ENCODE measurements at places on chromosomes 16 and 17.

DNA sequence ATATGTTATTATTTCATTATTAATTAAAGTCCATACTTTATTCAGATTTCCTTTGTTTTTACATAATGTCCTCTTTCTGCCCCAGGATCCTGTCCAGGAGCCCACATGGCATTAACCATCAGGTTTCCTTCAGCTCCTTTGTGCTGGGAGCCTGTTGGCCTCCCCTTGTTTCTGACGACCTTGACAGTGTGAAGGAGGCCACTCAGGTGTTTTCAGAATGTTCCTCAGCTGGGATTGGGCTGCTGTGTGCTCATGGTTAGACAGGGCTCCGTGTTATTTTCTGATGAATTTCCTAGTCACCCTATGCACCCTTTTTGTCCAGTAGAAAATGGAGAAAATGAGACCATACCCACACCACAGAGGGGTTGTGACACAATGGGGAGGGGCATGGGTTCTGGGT, 281.0 kb upstream of the FOXF1 start:
- no peak for DNase-seq

- no peak for DNase-seq
Measured at GRCh38 chr17:3799181-3799945, 1.6 kb downstream of the ITGAE start.

DNA sequence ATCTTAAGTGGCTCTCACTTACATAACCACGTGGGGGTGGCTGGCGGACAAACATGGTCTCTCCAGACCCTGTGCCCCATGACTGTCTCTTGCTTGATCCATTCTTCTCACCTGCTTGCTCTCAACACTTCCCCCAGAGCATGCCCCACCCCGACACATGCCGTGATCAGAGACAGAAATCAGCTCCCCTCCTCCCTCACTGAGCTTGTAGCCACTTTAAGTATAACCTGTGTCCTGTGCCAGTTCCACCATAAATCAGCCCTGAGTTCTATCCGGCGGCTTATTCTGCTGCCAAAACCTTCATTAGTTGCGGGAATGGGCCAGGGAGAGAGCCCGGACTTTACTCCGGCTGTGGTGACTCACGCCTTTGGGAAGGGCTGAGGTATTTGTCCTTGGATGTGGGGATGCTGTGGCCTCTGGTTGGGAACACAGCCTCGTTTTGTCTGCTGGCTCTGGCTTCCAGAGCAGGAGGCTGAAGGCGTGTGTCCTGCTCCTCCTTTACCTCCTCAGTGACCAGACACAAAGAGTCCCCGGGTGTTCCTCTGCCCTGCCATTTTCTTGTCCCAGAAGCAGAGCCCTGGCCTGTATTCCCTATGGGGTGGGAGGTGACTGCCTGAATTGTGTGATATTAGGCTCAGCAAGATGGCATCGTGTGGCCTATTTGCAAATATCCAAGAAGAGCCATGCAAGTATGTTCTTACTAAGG, 21.1 kb downstream of the ANKRD40 start:
- DNase-seq, result peak; percentile 77

- no peak for DNase-seq
Measured at GRCh38 chr17:19719355-19720209, 3.2 kb upstream of the SLC47A2 start.

GRCh38 chr16:11196286-11196828, 59.6 kb downstream of the SOCS1 start:
- peak; percentile 17 for DNase-seq

- DNase-seq, result no peak
Measured at GRCh38 chr16:14301169-14302030, 230.3 kb downstream of the MRTFB start.

DNA sequence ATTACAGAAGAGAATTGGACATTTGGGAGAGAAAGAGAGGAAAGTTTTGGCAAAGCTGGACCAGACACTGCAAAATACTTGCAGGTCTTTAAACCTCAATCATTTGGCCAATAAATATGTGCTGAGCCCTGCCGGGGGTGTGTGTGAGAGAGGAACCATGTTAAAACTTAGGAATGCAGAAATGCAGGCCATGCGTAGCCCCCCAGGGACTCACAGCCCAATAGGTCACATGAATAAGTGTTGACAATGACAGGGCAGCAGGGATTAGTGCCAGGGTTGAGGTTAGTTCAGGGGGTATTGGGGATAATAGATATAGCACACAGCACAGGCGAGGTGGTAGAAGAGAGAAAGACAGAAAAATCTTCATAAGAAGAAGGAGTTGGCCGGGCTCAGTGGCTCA, 113.3 kb upstream of the ADAMTS18 start:
- no peak for DNase-seq

DNA sequence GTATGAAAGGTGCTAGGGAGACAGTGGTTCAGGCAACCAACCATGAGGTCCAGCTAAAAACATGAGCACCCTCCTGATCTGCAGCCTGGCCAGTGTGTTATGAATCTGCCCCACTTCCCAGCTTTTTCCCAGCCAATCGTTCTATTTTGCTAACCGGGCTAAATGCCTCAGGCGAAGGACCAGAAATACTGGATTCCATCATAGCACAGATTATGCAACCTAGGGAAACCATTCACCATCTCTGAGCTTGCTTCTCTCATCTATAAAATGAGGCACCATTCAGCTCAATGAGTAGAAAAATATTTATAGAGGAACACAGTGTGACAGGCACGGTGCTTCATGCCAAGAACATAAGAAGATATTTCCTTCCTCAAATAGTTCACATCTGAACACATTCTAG, 45.2 kb upstream of the NUDT7 start:
- no peak for DNase-seq

DNA sequence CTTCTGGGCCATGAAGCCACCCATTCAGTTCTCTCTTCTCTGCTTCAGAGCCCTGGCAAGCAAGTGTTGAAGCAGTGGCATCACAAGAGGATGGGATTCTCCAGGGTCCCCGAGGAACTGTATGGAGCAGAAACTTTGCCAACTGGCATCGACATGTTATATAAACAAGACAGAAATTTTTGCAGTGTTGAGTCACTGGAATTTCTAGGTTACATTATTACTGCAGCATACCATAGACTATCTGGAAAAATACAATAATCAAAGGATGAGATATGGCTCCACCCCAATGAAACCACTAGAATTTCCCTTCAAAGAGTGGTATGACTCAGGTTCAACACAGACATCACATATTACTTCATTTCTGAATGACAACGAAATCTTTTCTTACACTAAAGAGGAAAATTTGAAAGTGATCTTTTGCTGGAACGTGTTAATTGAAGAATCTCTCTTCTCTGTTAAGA, 343.0 kb upstream of the DYNLRB2 start:
- DNase-seq, result peak; percentile 92

- DNase-seq, result no peak
Measured at GRCh38 chr17:67548693-67549092, 169.0 kb upstream of the NOL11 start.

DNA sequence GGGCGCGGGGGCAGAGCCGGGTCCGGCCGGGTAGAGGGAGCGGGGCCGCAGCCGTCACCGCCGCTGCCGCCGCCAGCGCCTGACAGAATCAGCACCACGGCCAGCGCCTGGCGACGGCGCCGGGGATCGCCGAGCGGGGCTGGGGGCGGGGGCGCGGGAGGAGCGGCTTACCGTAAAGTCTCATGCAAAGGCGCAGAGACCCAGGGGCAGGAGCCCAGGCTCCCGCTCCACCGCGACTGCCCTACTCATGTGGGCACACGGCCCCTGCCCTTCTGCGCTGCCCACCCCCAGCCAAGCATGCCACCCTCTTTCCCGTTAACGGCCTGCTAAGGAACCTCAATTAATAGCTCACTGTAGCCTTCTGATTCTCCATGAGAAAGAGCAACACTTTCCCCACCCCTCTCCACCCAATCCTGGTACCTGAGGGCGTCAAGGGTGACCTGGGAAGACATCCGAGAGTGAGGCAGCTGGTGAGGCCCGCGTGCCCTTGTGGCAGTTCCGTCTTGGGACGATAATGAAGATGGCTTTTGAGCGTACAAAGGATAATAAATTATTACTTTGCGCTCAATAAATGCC, at the start of gene SEZ6:
SEZ6 (minus strand) TSS at position 98 of the 576 bp plus-strand sequence. CDS start 164 bp downstream, outside the sequence.
- no peak for DNase-seq

GRCh38 chr17:46154151-46154816, 38.9 kb downstream of the KANSL1 start:
- DNase-seq, result peak; percentile 21

GRCh38 chr17:17713839-17714238, 32.6 kb downstream of the RAI1 start:
- peak; percentile 67 for DNase-seq

DNA sequence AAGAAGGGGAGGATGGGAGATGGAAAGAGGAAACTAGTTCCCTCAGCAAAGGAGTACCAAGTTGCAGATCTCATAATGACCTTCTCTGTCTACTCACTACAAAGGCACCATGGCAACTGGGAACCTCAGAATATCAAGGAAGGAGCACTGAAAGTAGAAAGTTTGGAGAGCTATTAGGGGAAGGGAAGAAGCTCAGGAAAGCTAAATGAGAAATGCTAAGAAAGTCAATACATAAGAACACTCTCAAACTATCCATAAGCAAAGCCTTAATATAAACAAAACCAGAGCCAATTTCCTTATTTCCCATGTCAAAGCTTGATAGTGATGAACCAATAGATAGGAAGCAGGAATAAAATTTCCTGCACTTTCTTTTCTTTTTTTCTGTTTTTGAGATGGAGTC, 57.9 kb upstream of the C17orf78 start:
- DNase-seq, result no peak

- peak; percentile 31 for DNase-seq
Measured at GRCh38 chr17:30788918-30789317, 35.6 kb downstream of the CRLF3 start.

GRCh38 chr17:76122431-76123190, 18.4 kb downstream of the FOXJ1 start:
- no peak for DNase-seq

DNA sequence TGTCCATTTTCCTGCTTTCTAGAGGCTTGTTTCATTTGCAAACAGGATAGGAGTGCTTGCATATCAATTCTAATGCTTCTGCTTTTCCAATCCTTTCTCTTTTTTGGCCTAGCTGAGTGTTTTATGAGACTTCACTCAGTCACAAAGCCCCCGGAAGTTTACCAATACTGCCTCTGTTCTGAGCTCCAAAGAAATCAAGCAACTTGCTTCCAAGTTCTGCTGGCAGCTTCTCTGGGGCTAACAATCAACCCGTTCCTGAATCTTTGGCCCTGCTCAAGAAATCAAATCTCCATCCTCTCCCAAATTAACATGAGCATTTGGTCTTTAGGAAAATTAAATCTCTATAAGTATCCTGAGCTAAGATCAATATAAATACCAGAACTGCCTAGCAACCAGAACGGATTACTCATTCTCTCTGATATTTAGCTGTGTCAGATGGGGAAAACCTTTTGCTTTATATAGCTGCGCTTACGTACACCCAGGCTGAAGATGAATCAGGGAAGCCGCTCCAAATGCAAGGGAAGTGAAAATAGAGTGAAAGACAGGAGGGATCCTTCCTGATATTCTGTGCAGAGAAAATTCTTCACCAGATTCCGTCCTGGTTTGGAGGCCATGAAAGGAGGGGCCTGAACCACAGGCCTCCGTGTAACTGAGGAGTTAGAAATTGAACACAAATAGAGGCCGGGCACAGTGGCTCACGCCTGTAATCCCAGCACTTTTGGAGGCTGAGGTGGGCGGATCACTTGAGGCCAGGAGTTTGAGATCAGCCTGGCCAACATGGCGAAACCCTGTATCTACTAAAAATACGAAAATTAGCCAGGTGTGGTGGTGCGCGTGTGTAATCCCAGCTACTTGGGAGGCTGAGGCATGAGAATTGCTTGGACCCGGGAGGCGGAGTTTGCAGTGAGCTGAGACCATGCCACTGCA, 23.3 kb upstream of the GRB2 start:
- peak; percentile 85 for DNase-seq

- DNase-seq, result peak; percentile 66
Measured at GRCh38 chr17:82492643-82493225, 26.8 kb upstream of the FOXK2 start.

DNA sequence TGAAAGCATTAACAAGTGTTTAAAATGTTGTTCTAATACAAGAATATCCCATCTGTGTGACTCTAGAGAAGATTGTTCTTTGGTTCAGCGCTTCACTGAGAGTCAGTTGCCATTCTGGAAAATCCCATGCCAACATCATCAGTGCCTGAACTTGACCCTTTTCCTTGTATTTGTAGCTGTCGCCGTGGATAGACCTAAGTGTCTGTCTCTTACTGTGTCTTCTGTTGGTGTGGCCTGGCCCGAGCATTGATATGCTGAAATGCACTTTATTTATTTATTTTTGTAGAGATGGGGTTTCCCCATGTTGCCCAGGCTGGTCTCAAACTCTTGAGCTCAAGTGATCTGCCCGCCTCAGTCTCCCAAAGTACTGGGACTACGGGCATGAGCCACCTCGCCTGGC, 76.0 kb downstream of the MYH11 start:
- no peak for DNase-seq

DNA sequence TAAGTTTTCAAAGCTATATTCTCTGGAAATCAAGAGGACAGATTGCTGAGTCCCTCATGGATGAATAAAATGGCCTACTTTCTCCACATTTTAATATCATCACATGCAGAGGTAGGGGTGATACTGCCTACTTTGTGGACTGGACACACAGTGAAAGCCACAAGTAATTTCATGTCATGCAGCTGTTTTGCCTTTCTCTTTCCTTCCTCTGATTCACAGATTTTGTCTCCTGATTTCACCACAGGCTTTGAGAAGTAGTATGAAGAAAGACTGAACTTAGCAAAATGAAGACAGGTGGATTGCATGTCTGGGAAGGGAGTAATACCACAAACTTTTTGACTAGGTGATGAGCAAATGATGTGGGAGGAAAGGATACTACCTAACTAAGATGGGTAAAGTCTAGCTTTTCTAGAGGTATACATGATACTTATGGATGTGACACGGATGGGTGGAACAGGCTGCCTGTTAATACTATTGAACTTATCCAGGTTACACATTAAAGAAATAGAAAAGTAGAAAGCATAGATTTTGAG, 478.4 kb upstream of the GOT2 start:
- no peak for DNase-seq

DNA sequence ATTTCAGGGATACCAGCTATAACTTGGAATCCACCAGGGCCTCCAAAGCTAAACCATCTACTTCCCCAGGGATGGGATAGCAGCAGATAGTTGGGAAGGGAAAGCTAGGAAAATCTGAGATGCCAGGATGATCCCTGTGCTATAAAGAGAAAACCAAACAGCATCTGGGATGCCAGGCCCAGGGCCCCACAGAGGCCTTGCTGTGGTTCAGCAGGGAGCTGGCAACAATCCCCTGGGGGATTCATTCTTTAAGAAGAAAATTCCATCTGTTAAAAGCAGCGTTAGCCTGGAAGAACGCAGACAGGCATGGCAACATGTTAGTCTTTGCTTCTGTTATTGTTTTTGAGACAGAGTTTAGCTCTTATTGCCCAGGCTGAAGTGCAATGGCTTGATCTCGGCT, 16.6 kb downstream of the MYO18A start:
- no peak for DNase-seq

GRCh38 chr17:79944251-79944812, 91.3 kb downstream of the TBC1D16 start:
- DNase-seq, result no peak

DNA sequence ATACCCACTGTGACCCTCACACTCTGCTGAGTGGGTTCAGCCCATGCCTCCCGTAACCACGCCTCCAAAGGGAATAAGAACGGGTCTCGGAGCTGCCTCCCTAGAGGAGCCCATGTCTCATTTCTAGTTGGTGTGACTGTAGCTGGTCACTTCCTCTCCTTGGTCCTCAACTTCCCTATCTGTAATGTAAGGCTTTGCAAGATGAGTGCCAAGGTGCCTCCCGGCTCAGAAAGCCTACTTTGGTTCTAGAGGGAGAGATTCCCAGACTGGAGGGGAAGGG, 20.8 kb downstream of the C16orf74 start:
- no peak for DNase-seq
